ENCODE measurements at places on chromosomes 7 and 10. TPM values are rescaled to one million over a fixed set of nuclear protein-coding genes. Genes with fewer than 3 reads are reported as not detected.

DNA sequence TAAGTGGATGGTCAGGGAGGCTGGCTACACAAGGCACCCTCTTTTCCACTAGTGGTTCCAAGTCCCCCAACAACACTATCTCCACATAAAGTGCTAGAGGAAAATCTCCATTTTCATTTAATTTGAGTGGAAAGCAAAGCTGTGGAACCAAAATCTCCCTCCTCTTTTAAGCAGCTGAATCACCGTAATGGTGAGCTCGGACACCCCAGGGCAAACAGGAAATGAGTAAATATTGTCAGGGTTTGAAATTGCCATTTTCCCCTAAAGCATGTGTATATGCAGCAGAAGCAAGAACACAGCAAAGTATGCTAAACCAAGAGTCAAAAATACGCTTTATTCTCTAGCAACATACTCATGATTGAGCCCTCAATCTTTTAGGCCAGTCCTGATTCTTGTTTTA lies 143.7 kb downstream of the GPAM start:
- DNase-seq, result no peak

GRCh38 chr10:103811463-103811862 lies 43.9 kb downstream of the SH3PXD2A start:
- no peak for DNase-seq

DNA sequence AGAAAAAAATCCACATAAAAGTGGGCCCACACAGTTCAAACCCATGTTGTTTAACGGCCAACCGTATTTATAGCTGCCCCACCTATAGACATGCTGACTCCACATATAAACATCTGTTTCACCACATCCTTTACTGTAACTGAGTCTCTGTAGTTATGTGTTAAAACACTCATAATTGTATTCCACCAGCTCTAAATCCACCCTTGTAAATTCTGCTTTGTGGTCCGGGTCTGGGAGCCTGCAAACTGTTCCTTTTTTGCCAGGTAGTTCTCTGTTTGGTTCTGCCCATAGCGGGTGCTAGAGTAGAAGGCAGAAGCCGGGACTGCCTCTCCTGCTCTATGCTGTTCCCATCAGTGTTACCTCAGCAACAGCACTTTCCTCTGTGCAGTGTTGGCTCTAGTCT lies 20.2 kb upstream of the FHIP2A start:
- peak; percentile 12 for DNase-seq

OIT3 gene
- polyA plus RNA-seq, result not detected
